ENCODE measurements at places on chromosomes 5 and 9. TPM values are rescaled to one million over a fixed set of nuclear protein-coding genes. Genes with fewer than 3 reads are reported as not detected.

PDE6A gene
- not detected for total RNA-seq

RNF208 gene
- 3.8 TPM for total RNA-seq

HMCN2 gene
- not detected for total RNA-seq

CNTNAP3B gene
- not detected for total RNA-seq

ECM2 gene
- not detected for total RNA-seq

ANKH gene
- 73.4 TPM for total RNA-seq

RANBP17 gene
- not detected for total RNA-seq
